ENCODE measurements at places on chromosomes 7 and 10.

DNA sequence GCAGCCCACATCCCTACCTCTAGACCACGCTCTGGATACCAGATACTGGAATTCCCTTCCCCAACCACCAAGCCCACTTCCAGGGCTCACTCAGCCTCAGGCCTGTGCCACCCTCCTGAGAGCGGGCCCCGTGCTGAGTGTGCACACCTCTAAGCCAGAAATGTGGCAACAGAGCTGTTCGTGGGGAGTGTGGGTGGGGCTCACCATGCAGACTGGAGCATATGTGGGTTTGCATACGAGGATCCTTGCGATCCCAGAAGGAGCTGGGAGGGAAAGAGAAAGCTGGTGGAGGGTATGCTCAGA is 13.0 kb upstream of the LIMK1 start:
- no peak for DNase-seq

GRCh38 chr7:94195813-94196212 is 191.7 kb upstream of the BET1 start:
- no peak for DNase-seq

DNA sequence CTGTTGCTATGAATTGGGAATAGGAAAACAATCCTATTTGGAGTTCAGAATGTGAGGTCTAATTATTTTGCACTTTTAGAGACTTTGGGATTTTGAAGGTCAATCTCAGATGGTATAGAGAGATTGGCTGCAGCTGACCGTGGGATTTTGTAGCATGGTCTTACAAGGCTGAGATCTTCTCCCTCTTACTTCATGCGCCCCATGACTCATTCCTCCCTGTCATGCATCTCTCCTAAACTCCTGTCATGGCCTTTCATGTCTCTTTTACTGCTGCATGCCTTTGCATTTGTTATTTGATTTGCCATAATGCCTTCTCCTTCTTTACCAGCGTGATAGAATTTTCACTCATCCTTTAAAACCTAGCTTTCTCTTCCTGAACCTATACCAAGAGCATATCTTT is 133.1 kb downstream of the BBS9 start:
- DNase-seq = no peak

- DNase-seq = peak; percentile 39
These were observed 128.6 kb downstream of the CCNY start for GRCh38 chr10:35464825-35465456.

GRCh38 chr7:24054236-24054635 is 229.8 kb upstream of the NPY start:
- DNase-seq = no peak

GRCh38 chr10:119079599-119080520 is 757 bp downstream of the EIF3A start:
- DNase-seq = peak; percentile 94

GRCh38 chr7:129798616-129799349 is 154.0 kb downstream of the UBE2H start:
- DNase-seq = no peak

GRCh38 chr10:110994406-110995086 is 75.1 kb downstream of the SHOC2 start:
- DNase-seq = no peak

DNA sequence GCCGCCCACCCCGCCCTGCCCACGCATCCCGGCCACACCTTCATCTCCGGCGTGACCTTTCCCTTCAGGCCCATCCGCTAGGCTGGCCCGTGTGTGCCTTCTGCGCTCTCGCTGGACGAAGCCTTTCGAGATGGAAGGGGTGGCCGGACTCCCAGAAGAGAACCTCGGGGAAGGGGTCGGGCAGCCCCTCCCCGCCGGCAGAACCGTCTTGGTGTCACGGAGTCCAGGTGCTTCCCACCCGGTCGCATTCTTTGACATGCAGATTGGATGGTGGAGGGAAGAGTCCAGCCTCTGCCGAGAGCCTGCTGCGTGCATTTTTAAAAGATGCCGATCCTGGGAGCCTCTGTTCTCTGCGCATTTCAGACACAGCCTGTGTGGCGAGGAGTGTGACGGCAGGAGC is 7.3 kb upstream of the ZNF853 start:
- no peak for DNase-seq

DNA sequence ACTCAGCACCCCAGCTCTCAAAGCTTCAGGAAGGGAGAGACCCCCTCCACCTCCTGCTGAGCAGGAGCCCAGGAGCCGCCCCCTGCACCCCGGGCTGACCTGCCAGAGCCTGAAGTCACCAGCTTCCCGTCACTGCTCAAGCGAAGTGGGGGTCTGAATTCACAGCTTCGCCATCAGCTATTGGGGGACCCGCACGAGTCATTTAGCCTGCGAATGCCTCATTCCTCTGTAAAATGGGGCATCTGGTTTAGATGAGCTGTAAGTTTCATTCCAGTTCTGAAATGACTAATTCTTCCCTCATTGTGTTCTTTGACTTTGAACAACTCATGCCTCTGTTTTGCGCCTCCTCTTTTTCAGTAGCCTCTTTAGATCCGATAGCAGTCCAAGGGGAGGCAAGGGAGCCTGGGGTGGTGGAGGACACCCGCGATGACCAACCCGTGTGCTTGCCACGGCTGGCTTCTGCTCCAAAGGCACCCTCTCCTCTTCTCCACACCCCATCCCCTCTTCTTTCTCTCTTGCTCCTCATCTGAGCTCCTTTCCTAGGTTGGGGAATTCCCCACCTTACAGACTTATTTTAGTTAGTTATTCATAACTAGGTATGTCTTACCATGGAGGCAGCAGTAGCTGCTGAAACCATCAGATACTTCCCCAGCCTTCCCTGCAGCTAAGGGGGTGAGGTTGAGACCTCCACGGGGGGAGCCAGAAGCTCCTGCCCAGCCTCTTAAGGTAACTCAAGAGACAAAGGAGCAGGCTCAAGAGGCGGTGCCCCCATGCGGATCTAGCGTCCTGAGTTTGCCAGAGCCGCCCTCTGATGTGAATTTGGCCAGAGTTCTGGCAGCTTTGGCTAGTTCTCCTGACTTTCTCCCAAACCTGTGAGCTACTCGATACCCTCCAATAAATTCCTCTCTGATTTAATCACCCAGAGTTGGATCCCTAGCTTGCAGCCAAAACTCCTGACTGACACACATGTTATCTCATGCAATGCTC is 47.7 kb downstream of the RBM17 start:
- peak; percentile 84 for DNase-seq

- DNase-seq = peak; percentile 56
These were observed 13.1 kb downstream of the PLCE1 start for GRCh38 chr10:94006591-94007550.

DNA sequence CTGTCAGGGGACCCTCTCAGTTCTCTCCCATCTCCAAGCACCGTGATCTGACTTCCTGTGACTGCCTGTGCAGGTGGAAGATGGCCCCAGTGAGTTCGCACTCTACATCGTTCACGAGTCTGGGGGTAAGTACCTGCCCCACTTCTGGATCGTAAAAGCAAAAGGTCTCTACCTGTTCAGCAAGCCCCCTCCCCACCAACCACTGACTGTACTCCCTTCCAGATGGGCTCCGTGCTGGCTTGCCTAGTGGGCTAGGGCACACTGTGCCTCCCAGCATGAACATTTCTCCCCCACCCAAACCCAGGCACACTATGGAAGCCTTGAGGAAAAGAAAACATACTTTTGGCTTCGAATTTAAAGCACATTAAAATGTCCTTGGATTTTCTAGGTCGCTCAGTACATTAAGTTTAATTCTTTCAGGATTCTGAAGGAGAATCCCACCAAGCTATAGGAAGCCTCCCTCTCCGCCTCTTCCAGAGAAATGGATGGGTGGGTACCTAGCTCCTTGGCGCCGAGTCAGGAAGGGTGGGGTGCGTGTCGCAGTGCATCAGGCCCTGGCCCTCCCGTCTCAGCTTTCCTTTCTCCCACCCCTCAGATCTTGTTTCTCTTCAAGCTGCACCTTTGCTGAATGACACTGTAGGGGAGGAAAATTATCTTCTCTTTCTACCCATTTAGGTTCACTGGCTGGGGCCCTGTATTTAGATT is 11.0 kb upstream of the ZNF22 start:
- DNase-seq = no peak

DNA sequence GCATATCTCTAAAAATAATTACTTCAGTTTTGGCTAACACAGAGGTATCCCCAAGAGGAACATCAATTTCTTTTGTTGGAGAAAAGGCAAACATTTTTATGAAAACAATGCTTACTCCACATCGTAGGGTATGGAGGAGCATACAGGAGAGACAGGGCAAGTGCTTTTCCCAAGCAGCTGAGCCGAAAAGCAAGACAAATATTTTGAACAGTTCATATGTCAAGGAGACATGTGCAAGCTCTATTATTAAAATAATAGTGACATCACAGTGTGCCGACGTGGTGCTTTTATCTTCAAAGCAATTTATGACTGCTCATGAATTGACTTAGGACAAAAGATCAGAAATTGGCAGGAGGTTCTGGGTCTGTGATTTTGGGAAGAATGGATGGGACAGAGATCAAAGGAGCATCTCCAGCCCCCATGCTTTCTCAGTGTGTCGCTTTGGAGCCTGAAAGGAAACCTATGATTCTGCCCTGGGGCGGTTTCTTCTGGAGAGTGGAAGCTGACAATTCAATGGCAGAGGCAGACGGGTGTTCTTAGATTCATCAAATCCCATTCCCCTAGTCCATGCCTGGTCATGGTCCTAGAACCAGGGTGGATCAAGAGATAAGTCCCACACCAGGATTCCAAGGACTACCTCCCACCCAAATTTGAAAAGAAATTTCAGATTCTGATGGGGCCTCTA is 97.1 kb downstream of the JCAD start:
- no peak for DNase-seq

- DNase-seq = no peak
These were observed 295.0 kb downstream of the TCERG1L start for GRCh38 chr10:131016556-131016955.

- peak; percentile 62 for DNase-seq
These were observed 240.2 kb downstream of the ADAM12 start for GRCh38 chr10:126147866-126148587.

DNA sequence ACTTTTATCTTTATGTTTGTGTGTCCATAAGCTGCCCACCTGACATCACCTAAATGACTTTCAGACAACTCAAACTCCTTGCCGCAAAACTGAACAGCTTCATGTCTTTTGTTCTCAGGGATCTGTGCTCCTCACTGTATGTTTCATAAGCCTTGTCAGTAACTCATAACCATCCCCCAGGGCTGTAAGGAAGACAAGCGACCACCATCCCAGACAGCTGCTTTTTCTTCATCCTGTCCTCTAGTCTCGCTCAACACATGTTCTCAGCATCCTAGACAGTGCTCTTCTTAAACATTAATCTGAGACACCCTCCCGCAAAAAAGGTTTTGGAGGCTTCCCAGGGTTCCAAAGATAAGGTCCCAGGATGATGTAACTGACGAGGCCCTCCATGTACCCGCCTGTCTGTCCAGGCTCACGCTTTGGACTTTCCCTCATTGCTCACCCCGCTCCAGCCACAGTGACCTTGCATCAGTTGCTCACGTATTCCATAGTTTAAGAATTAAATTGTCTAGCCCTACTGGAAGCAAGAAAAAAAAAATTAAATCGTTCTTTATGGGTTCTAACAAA is 69.8 kb downstream of the MAP3K8 start:
- no peak for DNase-seq

GRCh38 chr10:91206427-91206826 is 14.0 kb upstream of the PCGF5 start:
- no peak for DNase-seq

DNA sequence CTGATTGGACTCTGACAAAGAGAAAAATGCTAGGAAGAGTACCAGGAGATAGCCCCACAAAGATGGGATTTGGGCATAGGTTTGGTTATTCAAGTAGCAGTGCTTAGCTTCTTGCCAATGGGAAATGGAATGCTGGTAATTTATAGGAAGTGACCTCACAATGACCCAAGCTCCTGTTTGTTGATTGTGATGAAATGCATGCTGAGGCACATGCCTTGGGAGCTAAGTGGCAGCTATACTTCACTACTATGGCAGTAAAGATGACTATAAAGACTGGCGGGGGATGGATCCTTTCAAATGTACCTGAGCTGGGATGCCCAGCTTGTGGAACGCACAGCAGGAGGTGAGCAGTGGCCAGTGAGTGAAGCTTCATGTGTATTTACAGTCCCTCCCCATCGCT is 153.8 kb downstream of the ZNF22 start:
- no peak for DNase-seq

DNA sequence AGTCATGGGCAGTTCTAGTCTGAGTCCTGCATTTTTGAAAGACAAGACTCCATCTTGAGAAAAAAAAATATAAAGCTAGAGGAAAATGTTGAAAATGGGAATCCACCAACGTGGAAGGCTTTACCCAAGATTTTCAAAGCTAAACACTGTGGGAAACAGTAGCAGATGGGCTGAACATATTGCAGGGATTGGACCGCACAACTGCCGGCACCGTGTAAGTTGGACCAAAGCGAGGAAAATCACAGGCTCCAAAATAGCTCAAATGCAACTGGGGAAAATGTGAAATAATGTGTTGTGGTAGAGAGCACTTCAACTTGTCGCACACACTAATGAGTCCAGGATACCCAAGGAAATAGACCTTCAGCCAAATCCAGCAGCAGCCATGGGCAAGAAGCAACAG is 26.4 kb upstream of the ADRB1 start:
- DNase-seq = no peak

DNA sequence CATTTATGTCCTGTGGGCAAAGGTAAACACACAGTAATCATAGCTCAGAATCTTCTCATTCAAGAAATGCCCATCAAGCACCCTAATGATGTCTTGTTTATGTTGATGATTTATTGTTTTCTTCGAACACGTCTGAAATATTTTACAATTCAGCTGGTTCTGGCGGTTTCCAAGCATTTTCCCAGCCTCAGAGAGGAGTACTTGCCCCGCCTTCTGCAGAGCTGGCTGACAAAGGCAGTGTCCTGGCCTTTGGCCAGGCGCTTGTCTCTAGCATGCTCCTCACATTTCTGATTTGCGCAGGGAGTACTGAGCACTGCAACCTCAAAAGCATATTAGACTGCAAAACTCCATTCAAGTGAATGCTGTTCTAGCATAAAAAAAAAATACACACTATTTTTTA is 314.2 kb upstream of the GNAI1 start:
- peak; percentile 26 for DNase-seq

GRCh38 chr10:63631991-63632390 is 110.8 kb downstream of the REEP3 start:
- no peak for DNase-seq

DNA sequence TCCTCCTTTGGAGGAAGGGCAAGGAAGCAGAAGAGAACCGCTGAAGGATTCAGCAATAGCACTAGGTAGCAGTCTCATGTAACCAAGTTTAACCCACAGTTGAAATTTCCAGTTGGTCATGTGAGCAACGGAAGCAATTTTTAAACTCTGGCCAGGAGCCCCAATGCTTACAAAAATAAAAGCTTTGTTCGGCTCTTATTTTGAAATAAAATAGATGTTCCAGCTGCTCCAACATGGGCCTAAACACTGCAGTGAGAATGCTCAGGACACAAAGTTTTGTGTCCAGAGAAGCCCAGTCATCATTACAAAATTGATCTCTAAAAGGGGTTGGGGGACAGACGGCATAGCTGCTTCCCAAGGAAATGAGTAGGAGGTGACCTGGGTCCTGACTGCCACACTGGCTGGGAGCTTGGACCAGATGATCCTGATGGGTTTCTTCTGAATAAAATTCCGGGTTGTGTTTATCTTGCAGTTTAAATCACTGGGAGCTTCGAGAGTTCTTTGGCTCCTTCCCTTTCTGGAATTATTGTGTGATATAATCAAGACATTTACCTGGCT is 452 bp upstream of the TMEM140 start:
- peak; percentile 30 for DNase-seq
